ENCODE measurements at places on chromosomes 12 and 14.

- no peak for DNase-seq
These were observed 22.2 kb upstream of the PRICKLE1 start for GRCh38 chr12:42611571-42612230.

- no peak for DNase-seq
These were observed 2.7 kb downstream of the TMTC3 start for GRCh38 chr12:88144546-88145468.

GRCh38 chr12:104583301-104583700, 126.6 kb downstream of the CHST11 start:
- DNase-seq: no peak

GRCh38 chr12:127355061-127355841, 911.7 kb upstream of the TMEM132C start:
- no peak for DNase-seq

DNA sequence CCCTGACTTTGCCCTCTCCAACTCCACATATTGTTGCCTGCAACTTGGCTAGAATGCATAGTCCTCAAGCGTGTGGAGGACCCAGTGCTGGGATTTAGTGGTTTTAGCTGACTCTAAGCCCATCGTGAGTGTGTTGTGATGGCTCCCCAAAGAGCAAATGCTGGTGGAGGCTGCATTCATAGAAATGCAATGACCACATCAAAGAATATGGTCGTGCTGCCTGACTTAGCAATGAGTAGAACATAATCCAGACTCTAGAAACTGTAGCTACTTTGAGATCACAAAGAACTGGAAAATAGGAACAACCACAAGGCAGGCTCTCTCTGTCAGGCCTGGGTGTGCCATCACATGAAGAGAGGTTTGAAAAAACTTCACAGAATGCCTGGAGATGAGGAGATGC, 1.3 kb downstream of the DYRK4 start:
- DNase-seq: no peak

DNA sequence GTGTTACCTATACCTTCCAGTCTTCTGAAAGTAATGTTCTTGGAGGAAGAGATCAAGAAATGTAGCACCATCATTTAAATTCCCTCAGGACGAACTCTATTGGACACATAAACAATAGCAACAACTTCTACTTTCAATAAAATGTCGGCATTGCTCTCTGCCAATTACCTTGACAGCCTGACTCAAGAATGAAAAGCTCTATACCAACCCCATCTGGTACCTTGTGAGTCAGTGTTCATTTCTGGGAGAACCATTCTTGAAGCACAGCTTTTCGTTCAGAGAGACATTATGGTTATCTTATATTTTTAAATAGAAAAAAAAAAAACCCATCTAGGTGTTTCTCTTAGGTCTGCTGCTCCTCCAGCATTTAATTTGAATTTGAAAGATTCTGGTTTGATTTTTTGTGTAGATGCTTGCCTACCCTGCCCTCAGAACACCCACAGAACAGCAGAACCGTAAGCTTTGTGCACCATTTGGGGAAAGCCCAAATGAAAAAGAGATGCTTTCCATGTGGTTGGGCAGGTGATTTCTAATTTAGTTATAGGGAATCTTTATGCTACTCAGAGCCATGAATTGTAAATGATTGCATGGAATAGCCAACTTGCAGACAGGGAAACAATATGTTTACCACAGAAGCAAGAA, 156.0 kb downstream of the SAMD4A start:
- DNase-seq: peak; percentile 55

DNA sequence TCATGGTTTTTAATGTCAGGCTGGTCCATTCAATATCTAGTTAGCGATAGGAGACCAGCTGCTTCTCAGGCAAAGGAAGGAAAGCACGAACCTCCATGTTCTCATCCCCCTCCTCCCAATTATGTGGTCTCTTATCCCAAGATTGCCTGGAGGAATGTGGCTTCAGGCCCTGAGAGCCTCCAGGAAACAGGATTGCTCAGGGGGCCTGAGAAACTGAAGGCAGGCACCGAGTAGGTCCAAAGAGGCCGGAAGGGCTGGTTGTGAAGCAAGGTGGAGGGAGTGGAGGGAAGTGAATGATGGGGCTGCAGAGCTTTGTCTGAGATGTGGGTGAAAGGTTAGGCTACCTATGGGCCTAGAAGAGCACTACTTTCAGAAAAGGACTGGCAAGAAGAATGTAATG, 188.2 kb upstream of the DDHD1 start:
- no peak for DNase-seq
